HTR-8/SVneo (cell line): ENCODE measurements at places on chromosomes 11 and 22.

DNA sequence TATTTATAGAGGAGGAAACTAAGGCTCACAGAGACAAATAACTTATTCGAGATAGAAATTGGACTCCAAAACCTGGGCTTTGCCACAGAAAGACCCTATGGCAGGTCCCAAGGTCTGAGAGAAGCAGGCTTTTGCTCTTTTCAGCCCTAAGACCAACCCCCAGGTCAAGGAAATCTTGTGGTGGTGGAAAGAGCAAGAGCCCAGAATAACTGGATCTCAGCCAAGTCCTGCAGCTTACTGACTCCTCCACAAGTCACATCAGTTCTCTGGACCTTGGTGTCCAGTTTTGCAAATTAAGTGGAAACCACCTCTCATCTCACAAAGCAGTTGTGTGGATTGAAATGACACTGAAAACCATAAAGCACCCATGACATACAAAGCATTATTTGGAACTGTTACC is 122.2 kb downstream of the C11orf58 start:
- DNase-seq = no peak

DNA sequence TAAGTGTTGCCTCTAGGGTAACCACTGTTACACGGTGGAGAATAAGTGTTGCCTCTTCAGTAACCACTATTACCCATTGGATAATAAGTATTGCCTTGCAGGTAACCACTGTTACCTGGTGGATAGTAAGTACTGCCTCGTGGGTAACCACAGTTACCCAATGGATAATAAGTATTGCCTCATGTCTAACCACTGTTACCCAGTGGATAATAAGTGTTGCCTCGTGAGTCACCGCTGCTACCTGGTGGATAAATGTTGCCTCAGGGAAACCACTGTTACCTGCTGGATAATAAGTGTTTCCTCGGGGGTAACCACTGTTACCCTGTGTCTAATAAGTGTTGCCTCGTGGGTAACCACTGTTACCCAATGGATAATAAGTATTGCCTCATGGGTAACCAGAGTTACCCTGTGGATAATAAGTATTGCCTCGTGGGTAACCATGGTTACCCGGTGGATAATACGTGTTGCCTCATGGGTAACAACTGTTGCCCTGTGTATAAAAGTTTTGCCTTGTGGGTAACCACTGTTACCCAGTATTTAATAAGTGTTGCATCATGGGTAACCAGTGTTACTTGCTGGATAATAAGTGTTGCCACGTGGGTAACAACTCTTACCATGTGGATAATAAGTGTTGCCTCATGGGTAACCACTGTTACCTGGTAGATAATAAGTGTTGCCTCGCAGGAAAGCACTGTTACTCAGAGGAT is 12.3 kb upstream of the NXPE4 start:
- no peak for DNase-seq

- no peak for DNase-seq
Observed at GRCh38 chr11:128874427-128874826, 7.3 kb upstream of the KCNJ1 start.

DNA sequence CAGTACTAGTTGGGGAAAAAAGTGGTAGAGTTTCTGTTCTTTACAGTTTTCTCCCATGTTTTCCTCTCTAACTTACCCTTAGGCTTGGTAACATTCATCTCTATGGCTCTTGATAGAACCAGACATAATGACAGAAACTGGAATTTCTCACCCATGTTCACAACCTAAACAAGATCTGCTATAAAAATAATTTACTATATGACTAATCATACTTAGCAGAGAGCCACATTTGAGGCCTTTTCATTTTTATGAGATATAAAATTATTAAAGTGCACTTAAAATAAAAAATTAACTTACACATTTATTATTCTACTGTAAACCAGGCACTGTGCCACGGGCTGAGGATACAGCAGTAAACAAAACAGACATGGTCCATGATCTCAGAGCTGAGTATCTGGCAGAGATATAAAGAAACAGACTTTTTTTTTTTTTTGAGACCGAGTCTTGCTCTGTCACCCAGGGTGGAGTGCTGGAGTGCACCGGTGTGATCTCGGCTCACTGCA is 98.1 kb downstream of the GAB2 start:
- DNase-seq = no peak

GRCh38 chr11:75142714-75143419 is 8.0 kb upstream of the SLCO2B1 start:
- peak; percentile 98 for DNase-seq

- DNase-seq = no peak
Observed at GRCh38 chr11:120354068-120354467, 17.9 kb downstream of the ARHGEF12 start.

GRCh38 chr11:118198370-118198769 is 21.9 kb upstream of the SCN2B start:
- peak; percentile 75 for DNase-seq

GRCh38 chr22:49561338-49561737 is 266.3 kb downstream of the BRD1 start:
- no peak for DNase-seq

GRCh38 chr11:61390161-61390560 is 2.2 kb upstream of the TMEM216 start:
- no peak for DNase-seq

DNA sequence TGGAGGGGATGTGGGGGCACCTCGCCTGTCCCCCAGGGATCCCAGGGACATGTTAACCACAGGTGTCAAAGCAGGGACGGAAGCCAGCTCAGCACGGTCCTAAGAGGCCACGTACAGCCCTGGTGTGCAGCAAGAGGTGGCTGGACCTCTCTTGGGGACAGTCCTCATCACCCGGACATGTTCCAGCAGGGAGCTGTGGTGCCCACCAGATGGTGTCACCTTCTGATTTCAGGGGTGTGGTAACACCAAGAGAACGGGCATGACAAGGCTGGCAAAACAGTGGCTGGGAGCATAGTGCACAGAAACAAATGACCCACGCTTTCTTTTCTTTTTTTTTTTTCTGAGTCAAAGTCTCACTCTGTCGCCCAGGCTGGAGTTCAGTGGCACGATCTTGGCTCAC is 25.6 kb upstream of the COMT start:
- no peak for DNase-seq

DNA sequence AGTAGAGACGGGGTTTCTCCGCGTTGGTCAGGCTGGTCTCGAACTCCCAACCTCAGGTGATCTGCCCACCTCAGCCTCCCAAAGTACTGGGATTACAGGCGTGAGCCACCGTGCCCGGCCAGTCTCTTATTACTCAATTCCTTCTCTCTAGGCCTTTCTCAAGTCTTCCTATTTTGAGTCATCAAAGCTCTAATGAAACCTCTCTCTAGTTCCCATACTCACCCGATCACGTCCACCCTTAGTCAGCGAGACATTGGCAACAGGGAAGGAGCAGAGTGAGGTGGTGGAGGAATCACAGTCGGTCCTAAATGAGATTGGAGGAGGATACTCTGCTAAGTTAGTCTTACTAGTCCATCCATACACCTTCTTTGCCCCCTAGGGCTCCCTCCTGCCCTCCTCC is 5.0 kb downstream of the BSCL2 start:
- no peak for DNase-seq

DNA sequence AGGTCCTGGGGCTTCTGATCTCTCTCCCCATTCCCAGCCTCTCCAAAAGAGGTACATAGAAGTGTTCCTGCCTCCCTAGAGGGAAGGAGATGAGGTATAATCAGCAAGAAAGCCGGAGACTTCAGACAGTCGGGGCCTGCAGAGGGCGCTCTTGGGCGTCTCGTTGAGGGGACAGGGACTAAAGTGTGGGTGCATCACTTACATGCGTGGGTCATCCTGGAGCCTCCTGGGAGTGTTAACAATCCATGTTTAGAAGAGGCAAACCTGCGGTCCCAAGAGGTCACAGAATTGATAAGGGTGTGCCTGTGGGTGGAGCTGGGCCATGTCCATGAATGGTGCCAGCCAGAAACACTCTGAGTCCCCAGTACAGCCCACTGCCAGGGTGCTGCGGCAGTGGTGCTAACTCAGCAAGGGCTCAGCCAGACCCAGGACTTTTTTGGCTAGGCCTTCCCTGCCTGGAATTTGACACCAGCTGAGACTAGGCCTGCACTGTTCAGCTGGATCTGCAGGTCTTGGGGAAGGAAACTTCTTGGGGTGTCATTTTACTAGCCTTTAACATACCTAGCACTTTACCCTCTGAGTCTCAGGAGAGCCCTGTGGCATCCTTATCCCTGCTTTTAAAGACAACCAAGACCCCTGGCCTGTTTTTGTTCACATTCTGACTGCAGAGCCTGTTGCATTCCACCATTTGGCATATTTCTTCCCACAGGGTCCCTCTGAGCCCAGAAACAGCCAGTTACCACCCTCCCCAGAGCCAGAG is 5.5 kb downstream of the YDJC start:
- no peak for DNase-seq

- DNase-seq = no peak
Observed at GRCh38 chr11:5298451-5298850, 3.3 kb downstream of the OR51B4 start.

DNA sequence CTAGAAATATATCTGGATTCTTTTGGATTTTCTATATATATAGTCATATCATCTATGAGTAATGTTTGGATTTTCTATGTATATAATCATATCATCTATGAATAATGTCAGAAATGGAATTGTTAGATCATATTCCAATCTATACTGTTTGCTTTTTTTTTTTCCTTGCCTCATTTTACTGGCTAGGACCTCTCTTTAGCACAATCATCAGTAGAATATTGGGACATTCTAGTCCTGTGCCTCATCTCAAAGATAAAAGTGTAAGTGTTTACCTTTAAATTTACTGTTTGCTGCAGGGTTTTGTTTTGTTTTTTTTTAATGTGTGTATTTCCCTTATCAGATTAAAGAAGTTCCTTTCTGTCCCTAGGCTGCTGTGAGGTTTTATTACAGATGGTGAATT is 97.0 kb downstream of the C11orf65 start:
- DNase-seq = no peak

DNA sequence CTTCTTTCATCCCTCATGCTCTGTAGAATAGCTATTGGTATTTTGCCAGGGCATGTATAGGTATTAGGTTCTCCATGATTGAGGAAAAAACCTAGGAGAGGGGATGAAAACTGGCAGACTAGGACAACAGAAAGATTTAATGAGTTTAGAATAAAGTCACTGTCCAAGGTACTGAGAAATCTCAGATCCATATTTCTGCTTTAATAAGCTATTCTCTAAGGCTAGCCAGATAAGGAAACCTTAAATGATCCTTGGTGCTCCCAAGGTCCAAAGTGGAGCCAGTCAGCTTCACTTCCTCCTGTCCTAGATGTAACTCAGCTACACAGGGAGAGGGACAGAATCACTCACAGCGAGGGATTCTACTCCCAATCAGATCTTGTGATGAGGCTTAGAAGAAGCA is 13.7 kb upstream of the CSNK2A3 start:
- no peak for DNase-seq

- no peak for DNase-seq
Observed at GRCh38 chr22:46162771-46163556, 12.6 kb downstream of the PPARA start.

DNA sequence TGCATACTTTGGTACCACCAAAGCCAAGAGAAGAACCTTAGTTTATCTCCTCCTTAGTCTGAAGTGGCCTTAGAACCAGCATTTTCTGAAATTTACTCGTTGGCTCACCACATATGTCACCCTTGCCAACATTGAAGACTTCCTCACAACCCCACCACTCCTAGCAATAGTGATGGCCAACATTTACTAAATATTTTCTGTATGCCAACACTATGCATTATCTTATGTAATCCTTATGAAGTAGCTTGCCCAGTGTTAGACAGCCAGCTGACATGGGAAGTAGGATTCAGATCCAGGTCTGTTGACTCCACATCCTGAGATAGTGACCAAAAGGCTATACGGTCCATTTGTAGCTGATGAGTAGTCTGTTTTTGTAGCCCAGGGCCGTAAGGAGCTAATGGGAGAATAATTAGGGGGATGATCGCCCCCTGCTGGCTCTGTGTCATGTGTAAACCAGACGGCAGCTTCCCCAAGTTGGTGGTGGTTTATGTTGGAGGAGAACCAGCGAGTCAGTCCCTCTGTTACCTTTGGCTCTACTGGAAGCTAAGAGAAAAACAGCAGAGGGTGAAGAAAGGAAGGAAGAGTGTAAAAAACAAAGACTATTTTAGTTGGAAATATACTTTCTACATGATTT is 120.5 kb upstream of the RASSF10 start:
- peak; percentile 74 for DNase-seq

GRCh38 chr11:128240546-128240945 is 346.8 kb downstream of the ETS1 start:
- no peak for DNase-seq

DNA sequence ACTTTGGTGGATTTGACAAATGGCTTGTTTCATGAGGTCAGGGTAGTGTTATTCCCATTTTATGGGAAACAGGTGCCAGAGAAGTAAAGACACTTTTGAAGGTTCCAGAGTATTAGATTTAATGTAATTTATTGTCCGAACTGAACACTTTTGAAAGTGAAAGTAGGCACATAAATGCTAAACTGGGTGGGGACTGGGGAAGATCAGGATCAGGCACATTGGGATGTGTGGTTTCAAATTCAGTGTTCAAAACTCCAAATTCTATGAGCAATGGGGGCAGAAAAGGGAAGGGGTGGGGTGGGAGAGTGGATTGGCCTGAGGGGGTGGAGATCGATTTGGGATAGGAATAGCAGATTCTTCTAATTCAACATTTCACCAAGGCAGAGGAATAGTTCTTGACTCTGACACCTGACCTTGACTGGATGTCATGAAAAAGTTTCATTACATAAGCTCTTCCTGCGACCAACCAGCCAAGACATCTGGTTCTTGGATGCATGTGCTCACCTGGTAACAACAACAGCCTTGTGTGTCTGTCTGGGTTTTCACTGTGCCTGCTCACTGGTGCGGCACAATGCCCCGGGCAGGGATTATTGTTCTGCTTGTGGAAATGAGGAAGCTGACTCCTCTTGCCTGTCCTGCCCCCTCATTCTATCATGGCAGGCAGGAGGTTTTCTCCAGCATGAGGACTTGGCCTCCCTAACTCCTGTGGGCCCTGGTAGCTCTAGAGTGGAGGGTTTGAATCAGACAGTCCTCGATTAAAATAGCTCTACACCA is 10.8 kb downstream of the PPFIBP2 start:
- DNase-seq = no peak

DNA sequence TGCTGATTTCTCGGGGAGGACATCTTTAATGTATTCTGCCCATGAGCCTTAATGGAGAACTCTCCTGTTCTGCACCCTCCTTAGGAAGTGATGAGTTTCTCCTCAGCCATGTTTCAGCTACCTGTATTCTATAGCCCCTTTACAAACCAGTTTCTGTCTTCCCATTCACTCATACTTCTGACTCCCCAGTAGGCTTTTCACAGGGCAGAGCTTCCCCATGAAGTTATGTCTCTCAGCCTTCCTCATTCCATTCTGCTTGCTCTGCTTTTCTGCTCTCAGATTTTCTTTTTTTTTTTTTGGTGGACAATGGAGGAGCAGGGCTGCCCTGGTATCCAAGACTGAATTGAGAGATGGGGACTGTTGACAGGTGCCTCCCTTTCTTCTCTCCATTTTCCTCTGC is 4.3 kb upstream of the OR52R1 start:
- DNase-seq = no peak

DNA sequence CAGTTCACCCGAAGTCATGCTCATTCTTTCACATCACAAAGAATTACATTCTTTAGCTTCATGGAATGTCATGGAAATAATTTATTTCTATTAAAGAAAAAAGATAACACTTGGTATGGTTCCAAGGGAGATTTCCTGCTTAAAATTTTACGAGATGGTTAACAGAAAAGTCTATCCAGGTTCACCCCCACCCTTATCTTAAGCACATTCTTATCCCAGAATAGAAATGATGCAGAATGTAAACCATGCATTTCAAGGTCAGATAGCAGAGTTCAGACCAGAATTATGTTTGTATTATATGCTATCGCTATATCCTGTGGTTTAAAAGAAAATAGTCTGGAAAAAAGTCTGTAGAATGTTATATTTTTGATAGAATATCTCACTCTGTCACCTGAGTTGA is 58.7 kb downstream of the GAS2 start:
- no peak for DNase-seq
